ENCODE measurements at places on chromosomes 4 and X.
A peak's percentile ranks its signal among the peaks of the same experiment; 100 is the strongest.

DNA sequence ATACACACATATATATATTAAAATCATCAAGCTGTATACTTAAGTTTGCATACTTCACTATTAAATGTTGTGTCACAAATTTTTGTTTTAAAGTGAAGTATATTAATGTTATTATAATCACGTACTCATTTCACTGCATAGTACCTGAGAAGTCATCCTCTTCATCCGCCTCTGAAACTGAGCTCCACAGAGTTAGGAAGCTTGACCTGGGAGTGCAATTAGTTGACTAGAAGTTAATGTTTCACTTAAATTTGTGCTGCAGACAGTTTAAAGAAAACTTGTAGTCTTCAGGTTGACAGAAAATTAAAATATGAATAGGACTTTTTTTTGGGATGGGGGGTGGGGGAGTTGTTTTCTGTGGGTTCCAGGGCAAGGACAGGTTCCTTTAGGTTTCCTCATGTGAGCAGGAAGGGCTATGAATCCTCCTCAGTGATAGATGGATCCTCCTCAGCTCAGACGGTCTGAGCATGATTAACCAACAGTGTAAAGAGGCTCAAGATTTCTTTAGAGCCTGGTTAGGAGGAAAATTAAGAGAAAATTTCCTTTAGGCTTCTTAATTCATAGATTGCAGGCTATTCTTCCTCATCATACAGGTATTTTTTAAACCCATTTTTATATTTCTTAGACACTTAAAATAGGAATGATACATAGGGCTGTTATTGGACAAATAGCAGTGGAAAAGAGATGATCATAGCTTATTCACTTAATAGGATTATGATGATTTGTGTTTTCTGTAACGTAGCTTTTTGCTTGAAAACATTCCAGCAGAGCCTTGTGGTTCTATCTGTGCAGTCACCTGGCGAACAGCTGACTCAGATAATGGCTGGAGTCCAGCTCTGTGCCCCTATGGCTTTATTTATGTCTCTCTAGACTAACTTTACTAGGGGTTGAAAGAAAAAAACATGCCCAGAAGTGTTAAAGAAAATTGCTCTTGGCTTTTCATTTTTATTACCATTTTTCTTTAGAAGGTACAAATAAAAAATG is 102.7 kb downstream of the SLC4A4 start:
- H3K36me3 ChIP-seq, result no peaks in the 10 kb centered on the region
- no peak overlapping the region for H3K4me3 ChIP-seq
- H3K4me1 ChIP-seq, result no peaks in the 10 kb centered on the region
- 0 out of 2 replicates have a peak, but pooled peaks cover 3% of the 10 kb centered on the region for H3K27me3 ChIP-seq
- no peak for DNase-seq

GRCh38 chr4:150961566-150961965 is 53.5 kb downstream of the LRBA start:
- H3K4me3 ChIP-seq, result no peak overlapping the region
- no peak for DNase-seq
- no peaks in the 10 kb centered on the region for H3K27me3 ChIP-seq
- no peak overlapping the region for H3K27ac ChIP-seq
- no peaks in the 10 kb centered on the region for H3K36me3 ChIP-seq

DNA sequence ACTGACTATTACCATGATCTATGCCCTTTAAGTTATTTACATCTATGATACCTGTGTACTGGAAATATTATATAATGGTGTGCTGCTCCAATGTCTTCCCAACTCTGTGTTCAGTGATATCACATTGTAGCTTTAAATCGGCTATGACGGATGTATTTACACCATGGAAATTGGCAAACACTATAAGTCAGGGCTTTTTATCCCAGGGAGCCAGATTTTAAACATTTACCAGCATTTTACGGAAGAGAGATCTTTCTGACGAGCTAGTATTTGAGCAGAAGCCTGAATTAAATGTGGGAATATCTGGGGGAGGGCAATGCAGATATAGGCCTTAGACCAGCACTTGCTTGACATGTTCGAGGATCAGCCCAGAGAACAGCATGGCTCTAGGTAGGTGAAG is 7.7 kb upstream of the PGM2 start:
- H3K4me3 ChIP-seq, result no peak overlapping the region
- H3K36me3 ChIP-seq, result no peaks in the 10 kb centered on the region
- H3K27me3 ChIP-seq, result no peaks in the 10 kb centered on the region
- H3K4me1 ChIP-seq, result 0 out of 2 replicates have a peak, but pooled peaks cover 2% of the 10 kb centered on the region
- no peak for DNase-seq

- peak; percentile 67 for DNase-seq
- no peaks in the 10 kb centered on the region for H3K36me3 ChIP-seq
- no peak overlapping the region for H3K4me3 ChIP-seq
- H3K27ac ChIP-seq, result no peak overlapping the region
Observed at GRCh38 chr4:144399927-144400326, 246.0 kb upstream of the HHIP start.

- no peaks in the 10 kb centered on the region for H3K4me1 ChIP-seq
- DNase-seq, result no peak
- H3K4me3 ChIP-seq, result no peak overlapping the region
- H3K27ac ChIP-seq, result no peak overlapping the region
Observed at GRCh38 chrX:19897091-19897490, 9.7 kb upstream of the SH3KBP1 start.

- H3K4me1 ChIP-seq, result no peaks in the 10 kb centered on the region
- peaks cover 9% of the 10 kb centered on the region for H3K36me3 ChIP-seq
- H3K27ac ChIP-seq, result no peak overlapping the region
- DNase-seq, result no peak
- no peaks in the 10 kb centered on the region for H3K27me3 ChIP-seq
- H3K4me3 ChIP-seq, result no peak overlapping the region
Observed at GRCh38 chrX:2618516-2618915, 72.6 kb upstream of the CD99 start.

DNA sequence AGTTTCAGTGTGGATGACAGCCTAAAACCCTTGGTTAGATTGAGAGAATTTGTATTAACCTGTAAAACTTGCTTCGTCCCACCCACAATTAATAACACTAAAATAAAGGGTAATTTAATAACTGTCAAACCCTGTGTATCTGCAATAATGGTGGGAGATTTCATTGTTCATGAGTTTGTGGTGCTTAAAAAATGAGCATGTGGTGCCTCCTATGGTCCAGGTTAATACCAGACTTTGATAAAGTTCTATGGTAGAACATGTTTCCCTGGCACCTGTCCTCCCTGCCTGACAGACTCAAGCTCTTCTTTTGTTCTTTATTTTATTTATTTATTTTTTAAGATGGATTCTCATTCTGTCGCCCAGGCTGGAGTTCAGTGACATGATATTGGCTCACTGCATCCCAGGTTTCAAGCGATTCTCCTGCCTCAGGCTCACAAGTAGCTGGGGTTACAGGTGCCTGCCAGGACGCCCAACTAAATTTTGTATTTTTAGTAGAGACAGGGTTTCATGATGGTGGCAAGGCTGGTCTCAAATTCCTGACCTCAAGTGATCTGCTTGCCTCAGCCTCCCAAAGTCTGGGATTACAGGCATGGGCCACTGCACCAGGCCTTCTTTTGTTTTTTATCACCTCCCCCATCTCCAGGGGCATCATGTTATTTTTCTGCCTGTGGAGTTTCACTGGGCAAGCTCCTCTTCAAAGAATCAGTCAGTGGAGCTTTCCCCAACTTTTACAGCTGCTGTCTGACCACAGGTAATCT is 289.2 kb downstream of the NR3C2 start:
- H3K27ac ChIP-seq, result no peak overlapping the region
- no peak overlapping the region for H3K4me3 ChIP-seq
- no peaks in the 10 kb centered on the region for H3K36me3 ChIP-seq
- H3K27me3 ChIP-seq, result no peaks in the 10 kb centered on the region

GRCh38 chrX:119482041-119482440 is 13.8 kb downstream of the SLC25A5 start:
- H3K36me3 ChIP-seq, result no peaks in the 10 kb centered on the region
- H3K27ac ChIP-seq, result no peak overlapping the region
- H3K4me1 ChIP-seq, result no peaks in the 10 kb centered on the region
- no peak for DNase-seq
- no peaks in the 10 kb centered on the region for H3K27me3 ChIP-seq

DNA sequence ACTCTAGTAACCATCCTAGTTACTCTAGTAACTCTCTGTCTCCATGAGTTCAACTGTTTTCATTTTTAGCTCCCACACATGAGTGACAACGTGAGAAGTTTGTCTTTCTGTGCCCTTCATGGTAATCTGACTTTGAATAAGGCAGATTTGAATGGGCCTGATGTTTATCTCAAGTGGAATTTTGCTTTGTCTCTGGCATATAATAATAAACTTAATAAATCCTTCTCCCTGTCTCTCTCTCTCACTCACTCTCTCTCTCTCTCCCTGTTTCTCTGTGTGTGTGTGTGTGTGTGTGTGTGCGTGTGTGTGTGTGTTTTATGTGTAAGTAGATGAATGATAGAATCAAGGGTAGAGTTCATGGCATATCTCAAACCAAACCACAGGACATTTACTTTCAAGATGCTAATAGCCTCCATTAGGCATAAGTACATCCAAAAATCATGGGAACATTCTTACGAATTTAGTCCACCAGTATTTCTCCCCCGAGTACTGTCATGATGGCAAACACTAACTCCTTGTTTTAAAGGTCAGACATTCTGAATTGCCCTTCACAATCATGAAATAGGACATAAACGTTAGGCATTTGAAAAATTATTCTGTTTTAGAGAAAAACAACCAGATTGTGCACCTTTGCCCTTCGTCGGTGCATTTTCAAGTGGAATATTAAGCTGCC is 193.1 kb downstream of the SPATA18 start:
- no peak overlapping the region for H3K4me3 ChIP-seq
- no peaks in the 10 kb centered on the region for H3K27me3 ChIP-seq
- DNase-seq, result no peak
- no peak overlapping the region for H3K27ac ChIP-seq

DNA sequence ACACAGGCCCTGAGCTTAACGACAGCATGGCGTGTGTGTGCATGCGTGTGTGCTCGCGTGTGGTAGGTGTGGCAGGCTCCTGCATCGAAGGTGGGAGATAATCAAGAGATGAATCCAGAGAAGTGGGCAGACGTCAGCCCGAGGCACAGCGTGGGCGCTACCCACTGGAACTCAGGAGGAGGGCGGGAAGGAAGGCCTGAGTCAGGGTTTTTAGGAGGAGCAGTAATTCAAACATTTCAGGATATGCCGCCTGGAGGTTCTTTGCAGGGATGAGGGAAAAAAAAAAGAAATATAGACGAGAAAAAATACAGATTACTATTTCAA is 66.3 kb upstream of the STX18 start:
- no peaks in the 10 kb centered on the region for H3K27me3 ChIP-seq
- H3K4me1 ChIP-seq, result no peaks in the 10 kb centered on the region
- H3K36me3 ChIP-seq, result no peaks in the 10 kb centered on the region
- DNase-seq, result no peak

DNA sequence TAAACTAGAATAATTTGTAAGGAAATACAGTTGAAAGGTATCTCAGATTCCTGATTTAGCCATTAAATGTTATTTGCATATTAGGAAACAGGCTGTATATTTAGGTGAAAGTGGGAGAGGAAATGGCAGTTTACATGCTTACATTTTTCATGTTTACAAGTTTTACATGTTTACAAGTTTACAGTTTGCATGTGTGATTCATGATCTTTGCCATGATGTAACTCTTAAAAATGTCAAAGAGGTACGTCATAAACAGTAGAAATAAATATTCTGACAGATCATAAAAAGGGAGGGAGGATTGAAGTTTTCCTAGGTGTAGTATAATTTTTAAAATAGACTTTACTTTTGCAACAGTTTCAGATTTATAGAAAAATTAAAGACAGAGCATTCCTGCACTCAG is 45.7 kb downstream of the KDM6A start:
- no peaks in the 10 kb centered on the region for H3K4me1 ChIP-seq
- no peaks in the 10 kb centered on the region for H3K27me3 ChIP-seq
- H3K36me3 ChIP-seq, result no peaks in the 10 kb centered on the region
- DNase-seq, result no peak
